ENCODE measurements at places on chromosomes 1 and 21.

- DNase-seq, result no peak
Measured at GRCh38 chr1:159302095-159302494, at the start of gene FCER1A. TSS of gene FCER1A (plus strand) at chr1:159302336. CDS start at chr1:159302365, 29 bp downstream.

- DNase-seq, result no peak
Measured at GRCh38 chr1:22799971-22800370, 89.3 kb downstream of the EPHB2 start.

DNA sequence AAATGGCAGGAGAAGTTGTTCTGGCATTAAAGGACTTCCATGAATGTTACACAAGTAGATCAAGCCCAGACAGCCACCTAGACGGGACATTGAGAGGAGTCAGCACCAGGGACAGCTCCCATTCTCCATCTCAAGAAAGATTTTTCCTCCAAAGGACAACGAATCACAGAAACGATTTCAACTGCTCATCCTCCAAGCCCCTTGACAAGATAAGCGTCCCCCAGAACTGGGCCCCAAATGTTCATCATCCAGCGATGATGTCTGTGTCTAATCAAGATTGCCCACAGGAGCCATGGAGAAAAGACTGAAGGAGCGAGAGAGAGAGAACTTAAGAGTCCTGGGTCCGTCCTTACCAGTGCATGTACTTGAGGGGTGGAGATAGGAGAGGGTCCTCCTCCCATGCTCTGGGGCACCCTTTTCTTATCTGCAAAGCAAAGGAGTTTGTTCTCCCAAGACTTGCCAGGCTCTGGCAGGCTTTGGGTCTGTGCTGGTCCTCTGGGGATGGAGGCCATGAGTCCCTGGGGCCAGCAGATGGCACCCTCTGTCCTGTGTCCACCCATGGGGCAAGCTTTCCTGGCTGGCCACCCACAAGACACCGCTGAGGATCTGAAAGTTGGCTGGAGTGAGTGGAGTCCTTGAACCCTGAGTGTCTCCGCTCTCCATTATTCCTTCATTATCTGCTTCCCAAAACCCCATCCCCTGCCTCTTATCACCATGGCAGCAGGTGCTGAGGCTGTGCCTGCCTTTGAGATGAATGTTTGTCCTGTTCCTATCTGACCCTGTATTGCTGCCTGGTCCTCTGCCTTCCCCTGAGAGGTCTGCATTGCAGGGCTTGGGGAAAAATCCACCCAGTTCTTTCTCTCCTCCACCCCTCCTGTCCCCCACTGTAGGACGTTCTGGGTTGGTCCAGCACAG, 164.6 kb downstream of the ACTL8 start:
- peak; percentile 20 for DNase-seq

- no peak for DNase-seq
Measured at GRCh38 chr1:11924334-11925195, 1.7 kb downstream of the KIAA2013 start.

- DNase-seq, result no peak
Measured at GRCh38 chr1:185271921-185272320, 45.1 kb downstream of the IVNS1ABP start.

DNA sequence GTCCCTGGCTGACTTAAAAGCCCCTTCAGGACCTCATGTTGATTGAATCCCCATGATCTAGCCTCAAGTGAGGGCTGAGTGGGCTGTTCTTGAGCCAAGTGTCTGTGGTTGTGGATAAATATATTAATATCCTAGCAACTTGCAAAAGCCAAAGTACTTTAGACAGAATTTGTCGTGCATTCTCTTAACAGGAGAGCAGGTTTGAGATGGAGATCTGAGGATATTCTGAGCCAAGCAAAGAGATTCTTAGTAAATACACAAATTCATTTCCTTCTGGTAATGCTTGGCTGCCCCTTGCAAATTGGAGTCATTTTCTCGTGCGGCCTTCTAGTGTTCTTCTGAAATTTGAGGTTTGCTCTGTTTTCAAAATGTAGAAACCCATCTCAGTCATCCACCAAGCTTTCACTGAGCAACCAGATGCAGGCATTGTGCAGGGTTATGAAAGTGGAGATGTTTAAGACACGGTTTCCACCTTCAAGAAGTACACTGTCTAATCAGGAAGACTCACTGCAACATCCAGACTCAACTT, 242.1 kb upstream of the JUN start:
- peak; percentile 11 for DNase-seq
